ENCODE measurements at places on chromosomes 13 and 19. TPM values are rescaled to one million over a fixed set of nuclear protein-coding genes. Genes with fewer than 3 reads are reported as not detected.

TMEM190 gene
- total RNA-seq: not detected

TNFSF13B gene
- total RNA-seq: 1.2 TPM

ACP7 gene
- total RNA-seq: 0.49 TPM

TTC9B gene
- total RNA-seq: not detected

PLPPR3 gene
- total RNA-seq: 1.2 TPM

CATSPERD gene
- not detected for total RNA-seq

PEG3 gene
- total RNA-seq: 0.27 TPM

CYP4F12 gene
- total RNA-seq: not detected

DCT gene
- not detected for total RNA-seq

LRRC8E gene
- 1.6 TPM for total RNA-seq

SLAIN1 gene
- 4.3 TPM for total RNA-seq

SPTBN4 gene
- not detected for total RNA-seq

IGSF23 gene
- not detected for total RNA-seq

CASP14 gene
- total RNA-seq: not detected

MAST3 gene
- 2.7 TPM for total RNA-seq

JAK3 gene
- total RNA-seq: 3.4 TPM

ZNF442 gene
- 0.93 TPM for total RNA-seq

NXNL1 gene
- not detected for total RNA-seq

PNMA8A gene
- 0.16 TPM for total RNA-seq

GJB6 gene
- not detected for total RNA-seq

C1QTNF9B gene
- not detected for total RNA-seq

MAMSTR gene
- 0.84 TPM for total RNA-seq

KLK14 gene
- total RNA-seq: not detected

ZNF284 gene
- 2.7 TPM for total RNA-seq

UBE2L5 gene
- total RNA-seq: not detected

CGB5 gene
- total RNA-seq: not detected

FFAR1 gene
- total RNA-seq: not detected

PTH2 gene
- not detected for total RNA-seq

ZNF254 gene
- 16.0 TPM for total RNA-seq

PSG2 gene
- total RNA-seq: not detected

RFX2 gene
- total RNA-seq: 16.1 TPM
